ENCODE measurements at places on chromosomes 13 and 19.

DNA sequence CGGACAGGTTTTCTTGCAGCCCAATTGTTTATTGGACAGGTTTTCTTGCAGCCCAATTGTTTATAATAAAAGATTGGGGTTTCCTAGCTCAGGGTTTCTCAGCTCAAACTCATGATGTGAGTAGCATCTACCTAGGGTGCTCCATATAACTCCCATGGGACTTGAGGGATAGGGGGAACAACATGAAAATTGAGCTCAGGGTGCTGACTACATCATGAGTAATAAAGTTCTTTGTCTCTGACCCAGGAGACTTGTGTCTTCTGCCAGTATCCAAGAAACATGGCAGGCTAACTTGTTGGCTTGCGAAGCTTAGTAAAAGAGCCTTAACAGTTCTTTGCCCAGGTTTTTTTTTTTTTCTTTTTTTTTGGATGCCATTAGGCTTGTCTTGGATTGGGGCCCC, 59.2 kb upstream of the MYCBP2 start:
- no peak for DNase-seq

GRCh38 chr13:42041684-42042035, 6.8 kb upstream of the DGKH start:
- DNase-seq, result no peak

GRCh38 chr13:84466461-84466860, 584.2 kb upstream of the SLITRK1 start:
- DNase-seq, result no peak

- DNase-seq, result no peak
Observed at GRCh38 chr19:10520652-10521318, 3.5 kb upstream of the S1PR5 start.

DNA sequence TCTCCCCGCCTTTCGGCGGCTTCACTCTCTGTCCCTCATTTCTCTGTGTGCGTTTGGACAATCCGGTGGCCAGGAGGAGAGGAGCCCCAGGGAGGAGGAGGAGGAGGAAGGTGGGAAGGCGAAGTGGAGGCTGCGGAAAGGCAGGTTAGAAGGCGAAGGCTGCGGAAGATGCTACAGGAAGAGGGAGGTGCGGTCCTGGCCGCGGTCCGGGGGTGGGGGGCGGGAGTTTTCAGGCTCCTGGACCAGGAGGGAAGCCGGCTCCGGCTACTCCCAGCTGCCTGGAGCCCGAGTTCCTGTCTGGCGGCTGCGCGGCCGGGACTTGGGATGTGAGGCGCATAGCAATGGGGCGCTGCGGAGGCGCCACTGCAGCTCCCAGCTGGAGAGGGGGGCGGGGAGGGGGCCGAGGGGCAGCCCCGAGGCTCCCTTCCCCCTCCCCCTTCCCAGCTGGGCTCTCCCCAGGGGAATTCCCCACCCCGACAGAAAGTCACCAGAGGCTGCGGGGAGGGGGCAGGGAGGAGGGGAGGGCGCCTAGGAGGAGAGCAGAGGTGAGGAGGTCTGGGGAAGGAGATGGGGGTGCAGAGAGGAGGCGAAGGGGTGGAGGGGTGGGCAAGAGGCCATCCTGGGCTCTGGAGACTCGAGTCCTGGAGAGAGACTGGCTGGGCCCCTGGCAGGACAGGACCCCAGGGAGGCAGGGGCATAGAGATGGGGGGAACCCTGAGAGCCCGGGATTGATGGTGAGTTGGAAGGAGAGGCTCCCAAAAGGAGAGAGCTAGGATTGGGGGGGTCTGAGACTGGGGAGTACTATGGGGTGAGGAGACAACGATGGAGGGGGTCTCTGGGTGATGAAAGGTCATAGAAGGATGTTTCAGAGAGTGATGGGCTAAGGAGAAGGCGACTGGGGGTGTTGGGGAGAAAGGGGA, 2.0 kb downstream of the LRRC4B start:
- DNase-seq, result no peak
